AG10803 (cell line): ENCODE measurements at places on chromosomes 7 and 10.

GRCh38 chr10:130141460-130141859 is 5.3 kb downstream of the GLRX3 start:
- DNase-seq, result peak; percentile 20

GRCh38 chr10:92695679-92696605 is 6.2 kb downstream of the HHEX start:
- peak; percentile 24 for DNase-seq

GRCh38 chr7:17195576-17195975 is 102.9 kb upstream of the AHR start:
- no peak for DNase-seq

- DNase-seq, result no peak
Observed at GRCh38 chr10:74913377-74913979, 87.1 kb downstream of the KAT6B start.

GRCh38 chr10:72109636-72110157 is 21.3 kb upstream of the SPOCK2 start:
- no peak for DNase-seq

DNA sequence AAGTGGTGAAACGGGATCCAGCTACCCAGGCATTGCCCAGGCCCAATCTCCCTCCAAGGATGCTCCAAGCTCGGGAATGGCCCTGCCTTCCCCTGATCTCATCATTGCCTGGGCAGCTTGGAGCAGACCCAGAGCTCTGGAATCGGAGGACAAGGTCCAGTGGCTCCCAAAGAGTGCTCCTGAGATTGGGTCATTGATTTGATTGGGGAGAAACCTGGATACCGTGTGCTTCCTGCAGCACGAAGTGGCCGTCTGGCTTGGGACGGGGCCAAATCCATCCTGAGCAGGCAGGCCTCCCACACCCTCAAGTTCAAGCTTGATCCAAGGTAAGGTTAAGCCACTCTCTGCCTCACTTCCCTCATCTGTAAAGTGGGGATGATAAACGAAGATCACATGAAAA is 69.9 kb downstream of the OAT start:
- no peak for DNase-seq

- no peak for DNase-seq
Observed at GRCh38 chr7:17599733-17600339, 301.4 kb downstream of the AHR start.

DNA sequence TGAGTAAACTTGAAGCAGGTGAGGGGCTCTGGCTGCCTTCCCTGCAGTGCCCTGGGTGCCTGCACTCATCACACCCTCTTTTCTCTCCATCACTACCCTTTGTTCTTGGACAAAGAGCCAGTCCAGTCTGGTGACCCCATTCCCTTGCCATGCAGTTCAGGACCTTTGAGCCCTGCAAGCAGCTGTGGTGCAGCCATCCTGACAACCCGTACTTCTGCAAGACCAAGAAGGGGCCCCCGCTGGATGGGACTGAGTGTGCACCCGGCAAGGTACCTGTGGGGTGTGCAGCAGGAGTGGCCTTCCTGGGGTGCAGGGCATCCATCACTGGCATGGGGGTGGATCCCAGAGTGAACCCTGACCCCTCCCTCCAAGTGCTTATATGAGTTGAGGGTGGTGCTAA is 48.7 kb downstream of the TBATA start:
- no peak for DNase-seq

GRCh38 chr10:91409069-91409868 is 875 bp upstream of the HECTD2 start:
- peak; percentile 91 for DNase-seq

GRCh38 chr7:29765490-29765889 is 40.8 kb upstream of the WIPF3 start:
- DNase-seq, result no peak

DNA sequence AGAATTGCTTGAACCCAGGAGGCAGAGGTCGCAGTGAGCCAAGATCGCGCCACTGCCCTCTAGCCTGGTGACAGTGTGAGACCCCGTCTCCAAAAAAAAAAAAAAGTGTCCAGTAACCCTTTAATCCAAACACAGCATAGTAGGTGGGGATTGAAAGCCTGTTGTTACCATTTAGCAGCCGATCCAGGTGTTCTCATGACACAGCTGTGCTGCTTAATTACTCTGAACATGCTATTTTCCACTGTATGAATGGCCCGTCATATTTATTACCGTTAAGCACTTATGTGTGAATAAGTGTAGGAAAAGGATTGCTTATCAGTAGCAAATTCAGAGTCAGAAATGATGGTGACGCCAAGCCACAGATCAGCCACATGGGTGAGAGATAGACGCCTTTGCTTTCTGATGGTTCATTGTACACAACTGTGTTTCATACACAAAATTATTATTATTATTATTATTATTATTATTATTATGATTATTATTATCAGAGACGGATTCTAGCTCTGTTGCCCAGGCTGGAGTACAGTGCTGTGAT is 11.6 kb upstream of the ORAI2 start:
- DNase-seq, result no peak

- DNase-seq, result no peak
Observed at GRCh38 chr10:124667425-124668345, 76.5 kb downstream of the FAM53B start.

- no peak for DNase-seq
Observed at GRCh38 chr7:31075086-31075405, 22.9 kb downstream of the ADCYAP1R1 start.

DNA sequence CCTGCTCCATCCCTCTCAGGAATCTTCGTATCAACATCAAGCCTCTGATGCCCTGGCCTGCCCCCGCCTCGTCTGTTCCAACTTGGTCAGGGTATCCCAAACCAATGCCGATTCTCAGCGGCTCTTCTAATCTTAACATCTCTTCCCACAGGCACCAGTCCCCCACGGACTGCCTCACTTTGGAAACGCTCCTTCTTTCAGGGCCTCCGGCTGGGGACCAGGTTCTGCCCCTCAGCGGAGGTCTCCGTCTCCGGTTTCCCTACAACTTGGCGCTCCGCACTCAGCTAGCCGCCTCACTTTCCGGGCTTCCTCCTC is 488 bp downstream of the ABCF2 start:
- no peak for DNase-seq

GRCh38 chr7:156374335-156374734 is 266.2 kb upstream of the RNF32 start:
- DNase-seq, result no peak

DNA sequence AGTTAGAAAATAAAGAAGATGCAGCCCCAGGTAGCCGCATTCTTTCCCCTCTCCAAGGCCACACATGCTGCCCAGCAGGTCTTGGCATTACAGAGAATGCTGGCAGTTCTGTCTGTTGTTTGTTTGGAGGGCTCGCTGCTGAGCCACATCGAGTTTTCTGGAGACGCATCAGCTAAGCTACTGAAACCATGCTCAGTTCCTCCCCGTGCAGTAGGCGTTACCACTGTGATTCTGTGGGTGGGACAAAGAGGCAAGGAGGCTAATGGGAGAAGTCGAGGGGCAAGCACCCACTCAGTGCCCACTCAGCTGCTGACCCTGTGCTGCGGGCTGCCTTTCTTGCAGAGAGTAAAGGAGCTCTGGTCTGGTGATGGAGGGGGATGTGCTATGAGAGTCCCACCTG is 15.5 kb upstream of the GTPBP4 start:
- DNase-seq, result no peak

DNA sequence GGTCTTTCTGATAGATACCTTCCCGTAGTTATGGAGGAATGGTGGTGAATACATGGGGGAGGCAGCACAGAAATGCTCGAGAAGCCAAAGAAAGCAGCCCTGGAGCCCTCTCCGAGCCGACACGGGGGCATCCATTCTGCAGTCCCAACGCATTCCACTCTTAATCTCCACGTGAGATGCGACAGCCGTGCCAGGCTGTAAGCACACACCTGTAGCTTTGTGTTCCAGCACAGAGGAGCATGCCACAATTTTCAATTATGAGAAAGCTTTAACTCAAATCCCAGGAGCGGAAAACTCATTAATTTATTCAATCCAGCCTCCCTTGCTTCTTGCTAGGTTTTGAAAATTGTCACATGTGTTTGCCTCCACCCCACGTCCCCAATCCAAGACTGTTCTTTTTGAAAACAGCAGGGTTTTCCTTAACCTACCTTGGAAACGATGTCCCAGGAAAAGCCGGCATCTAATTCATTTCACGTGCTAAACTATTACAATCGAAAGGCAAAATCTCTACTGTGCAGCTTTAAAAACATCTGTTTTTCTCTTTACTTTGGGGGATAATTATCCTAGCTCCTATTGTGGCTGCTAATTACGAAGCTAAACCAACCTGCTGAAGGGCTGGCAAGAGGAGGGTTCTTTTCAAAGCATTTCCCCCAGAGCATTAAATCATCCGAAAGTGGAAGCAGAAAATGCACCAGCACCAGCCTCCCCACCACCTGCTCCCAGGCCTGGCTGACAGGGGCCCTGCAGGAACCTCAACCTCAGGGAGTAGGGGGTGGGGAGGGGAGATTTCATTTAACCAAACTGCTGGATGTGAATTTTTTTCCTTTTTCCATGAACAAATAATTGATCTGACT is 56.0 kb upstream of the CHST15 start:
- DNase-seq, result no peak

DNA sequence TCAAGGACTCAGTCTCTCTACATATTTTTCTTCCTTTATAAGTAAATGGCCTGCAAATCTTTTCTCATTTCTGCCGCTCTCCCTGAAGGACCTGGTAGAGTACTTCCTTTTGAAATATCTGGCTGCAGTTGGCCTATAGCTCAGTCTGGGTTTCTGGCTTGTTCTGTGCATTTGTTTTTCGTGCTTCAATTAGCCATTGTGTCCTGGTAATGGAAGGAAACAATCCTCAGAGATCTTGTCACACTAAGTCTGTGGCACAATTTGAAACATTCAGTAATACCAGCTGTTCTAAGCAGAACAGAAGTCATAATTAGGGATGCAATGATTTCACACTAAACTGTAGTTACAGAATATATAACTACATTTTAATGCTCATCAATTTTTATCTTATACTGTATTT is 545.0 kb downstream of the NRG3 start:
- DNase-seq, result no peak

- DNase-seq, result no peak
Observed at GRCh38 chr10:86182595-86182994, 184.0 kb downstream of the GRID1 start.

DNA sequence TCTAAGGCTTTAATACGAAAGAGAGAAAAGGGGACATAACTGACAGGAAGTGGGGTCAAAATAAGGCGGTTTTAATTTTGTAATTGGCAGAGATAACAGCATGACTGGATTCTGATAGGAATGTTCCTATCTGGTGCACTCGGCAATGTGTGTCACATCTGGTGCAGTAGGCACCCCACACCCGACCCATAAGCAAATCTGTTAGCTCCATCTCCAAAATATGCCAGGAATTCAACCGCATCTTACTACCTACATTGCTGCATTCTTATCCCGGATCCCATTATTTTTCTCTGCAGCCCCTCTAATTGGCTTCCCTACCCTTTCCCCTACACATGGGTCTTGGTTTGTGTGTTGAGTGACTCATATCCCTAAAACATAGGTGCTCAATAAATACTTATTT is 19.1 kb upstream of the GALNT11 start:
- DNase-seq, result peak; percentile 72

DNA sequence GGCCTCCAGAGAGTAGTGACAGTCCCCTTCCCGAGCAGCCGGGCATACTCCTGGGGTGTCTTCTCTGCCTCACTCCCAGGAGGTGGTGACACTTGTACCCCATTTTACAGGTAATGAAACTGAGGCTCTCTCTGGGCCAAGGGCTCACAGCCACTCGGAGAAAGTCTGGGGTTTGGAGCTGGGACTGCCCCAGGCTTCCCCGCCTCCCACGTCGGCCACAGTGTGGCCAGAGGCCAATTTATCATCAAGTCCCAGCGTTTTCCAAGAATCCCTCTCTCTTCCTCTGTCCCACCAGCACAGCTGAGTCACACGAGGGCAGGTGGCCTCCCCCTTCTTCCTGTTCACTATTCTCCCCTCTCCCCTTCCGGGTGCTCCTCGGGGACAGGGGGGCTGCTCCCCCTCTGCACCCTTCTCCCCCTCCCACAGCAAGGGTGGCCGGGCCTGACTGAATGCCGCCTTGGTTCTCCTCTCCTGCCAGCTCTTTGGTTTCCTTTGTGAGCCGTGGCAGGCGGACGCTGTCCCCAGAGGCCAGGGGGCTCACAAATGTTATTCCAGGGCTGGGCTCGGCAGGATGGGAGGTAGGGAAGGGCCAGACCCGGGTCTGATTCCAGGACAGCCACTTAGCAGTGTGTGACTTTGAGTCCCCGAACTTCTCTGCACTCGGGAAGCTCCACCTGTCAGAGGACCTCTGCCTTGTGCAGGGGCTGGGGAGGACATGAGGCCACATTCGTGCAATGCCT is 17.7 kb downstream of the CLIP2 start:
- peak; percentile 75 for DNase-seq

DNA sequence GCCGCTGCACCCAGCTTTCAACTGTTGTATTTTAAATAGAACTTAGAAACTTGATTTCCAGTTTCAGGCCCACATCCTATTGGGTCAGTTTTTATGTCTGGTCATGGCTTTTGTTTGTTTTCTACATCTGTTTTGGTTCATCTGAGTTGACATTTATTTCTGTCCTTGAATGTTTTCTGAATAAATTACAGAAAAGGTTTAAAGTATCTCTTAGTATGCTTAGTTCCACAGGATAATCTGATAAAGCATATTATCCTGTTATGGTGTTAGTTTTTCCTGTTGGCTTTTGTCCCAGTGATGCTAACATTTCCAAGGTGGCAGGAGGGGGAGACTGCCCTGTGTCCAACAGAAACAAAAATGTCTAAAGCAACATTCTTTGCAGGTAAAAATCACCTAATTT is 733.2 kb downstream of the INHBA start:
- DNase-seq, result no peak

DNA sequence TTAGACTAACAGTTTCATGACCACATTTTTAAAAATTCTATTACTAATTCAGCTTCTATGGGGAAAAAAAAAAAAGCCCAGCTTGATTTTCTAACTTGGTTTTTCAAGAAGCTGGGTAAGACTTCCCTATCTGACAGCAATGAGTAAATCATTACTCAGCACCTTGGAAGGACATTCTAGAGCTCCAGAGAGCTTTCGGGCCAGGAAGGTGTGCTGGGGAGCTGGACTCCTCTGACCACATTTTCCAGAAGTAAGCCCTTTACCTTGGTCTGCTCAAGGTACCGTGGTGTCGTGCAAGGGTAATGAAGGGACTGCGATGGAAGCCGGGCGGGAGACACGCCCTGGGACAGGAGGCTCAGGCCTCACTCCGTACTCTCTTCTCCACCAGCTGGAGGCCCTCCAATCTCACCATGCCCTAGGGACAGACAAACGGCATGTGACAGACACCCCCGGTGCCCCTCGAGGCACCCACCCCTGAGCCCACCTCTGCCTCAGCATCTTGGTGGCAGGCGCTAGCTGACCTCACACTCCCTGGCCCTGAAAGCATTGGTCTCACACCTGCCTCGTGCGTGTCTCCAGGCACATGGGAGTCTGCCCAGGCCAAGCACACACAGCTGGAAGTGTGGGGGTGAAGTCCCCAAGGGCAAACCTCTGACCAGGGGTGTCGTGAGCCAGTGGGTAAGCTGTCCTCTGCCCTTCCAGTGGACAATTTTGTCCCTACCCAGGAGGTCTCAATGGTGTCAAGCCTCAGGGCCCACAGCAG is 152.1 kb downstream of the OAT start:
- no peak for DNase-seq

- DNase-seq, result peak; percentile 9
Observed at GRCh38 chr7:117010375-117011133, 57.3 kb downstream of the ST7 start.
